SK-MEL-5 (cell line): ENCODE measurements at places on chromosomes 11 and 22. TPM values are rescaled to one million over a fixed set of nuclear protein-coding genes. Genes with fewer than 3 reads are reported as not detected.

- peak; percentile 36 for DNase-seq
Measured at GRCh38 chr11:46290598-46291309, 13.3 kb downstream of the CREB3L1 start.

The NCAPH2 gene
- 51.5 and 53.8 TPM in 2 replicates for total RNA-seq

The ABCC8 gene
- total RNA-seq, result 0.32 TPM in 1 of 2 replicates, not detected in the other

DNA sequence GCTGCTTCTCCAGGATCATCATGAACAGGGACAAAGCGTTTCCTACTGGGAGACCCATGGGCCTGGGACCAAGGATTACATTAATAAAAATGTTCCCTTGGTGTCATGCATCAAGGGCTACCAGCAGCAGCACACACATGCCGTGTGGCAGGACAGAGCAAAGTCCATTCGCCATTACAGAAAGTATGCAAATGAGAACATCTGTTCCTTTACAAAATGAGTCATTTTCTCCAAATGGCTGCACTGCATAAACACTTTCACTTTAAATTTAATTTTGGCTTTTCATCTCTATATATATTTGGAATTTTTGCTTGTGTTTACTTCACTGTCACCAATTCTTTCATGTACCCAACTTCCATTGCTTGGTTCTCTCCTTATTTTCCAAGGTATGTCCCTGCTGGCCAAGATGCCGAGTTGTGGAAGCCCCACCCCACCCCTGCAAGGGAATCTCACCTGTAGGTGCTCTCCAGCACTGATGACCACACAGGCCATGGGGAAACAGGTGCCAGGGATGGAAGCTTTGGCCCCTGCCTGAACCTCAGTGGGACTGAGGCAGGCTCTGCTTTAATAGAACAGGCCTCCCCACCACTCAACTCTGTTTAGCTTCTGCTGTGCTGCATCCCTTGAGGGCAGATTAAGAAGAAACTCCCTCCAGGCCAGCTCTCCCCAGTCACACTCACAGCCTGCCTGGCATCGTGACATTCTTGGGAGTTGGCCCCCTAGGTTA is 15.6 kb upstream of the GNAZ start:
- DNase-seq, result no peak

The APOL5 gene
- total RNA-seq, result not detected in 2 replicates

GRCh38 chr11:63503492-63503891 is 2.4 kb upstream of the LGALS12 start:
- no peak for DNase-seq

DNA sequence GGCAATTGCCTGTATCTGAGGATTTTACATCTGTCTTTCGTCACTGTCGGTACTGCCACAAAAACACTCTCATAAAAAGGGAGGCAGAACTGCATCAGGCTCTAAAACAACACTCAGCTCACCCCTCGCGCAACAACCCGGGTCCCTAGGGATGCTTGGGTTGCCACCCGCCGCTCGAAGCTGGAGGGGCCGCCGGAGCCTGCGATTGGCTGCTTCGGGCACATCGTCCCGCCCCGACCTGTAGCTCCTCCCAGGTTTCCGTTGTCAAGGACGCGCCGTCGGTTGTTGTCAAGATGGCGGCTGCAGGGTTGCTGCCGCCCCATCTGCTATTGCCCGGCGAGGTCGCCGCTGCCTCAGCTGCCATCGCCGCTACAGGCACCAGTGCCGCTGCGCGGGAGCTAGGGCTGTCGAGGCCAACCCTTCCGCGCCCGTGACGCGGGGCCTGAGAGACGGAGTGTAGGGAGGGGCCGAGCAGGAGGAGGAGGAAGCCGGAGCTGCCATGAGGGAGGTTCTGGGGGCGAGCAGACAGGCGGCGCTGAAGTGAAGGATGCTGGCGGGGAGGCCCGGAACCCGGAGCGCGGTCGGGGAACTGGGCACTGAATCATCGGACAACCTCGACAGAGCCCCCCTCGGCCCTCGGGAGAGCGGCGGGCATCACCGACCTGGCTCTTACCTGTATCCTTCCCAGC is at the start of gene CEP126:
TSS of gene CEP126 (plus strand) at position 273 of the 689 bp plus-strand sequence. CDS start at position 548, 275 bp downstream.
- peak; percentile 89 for DNase-seq

DNA sequence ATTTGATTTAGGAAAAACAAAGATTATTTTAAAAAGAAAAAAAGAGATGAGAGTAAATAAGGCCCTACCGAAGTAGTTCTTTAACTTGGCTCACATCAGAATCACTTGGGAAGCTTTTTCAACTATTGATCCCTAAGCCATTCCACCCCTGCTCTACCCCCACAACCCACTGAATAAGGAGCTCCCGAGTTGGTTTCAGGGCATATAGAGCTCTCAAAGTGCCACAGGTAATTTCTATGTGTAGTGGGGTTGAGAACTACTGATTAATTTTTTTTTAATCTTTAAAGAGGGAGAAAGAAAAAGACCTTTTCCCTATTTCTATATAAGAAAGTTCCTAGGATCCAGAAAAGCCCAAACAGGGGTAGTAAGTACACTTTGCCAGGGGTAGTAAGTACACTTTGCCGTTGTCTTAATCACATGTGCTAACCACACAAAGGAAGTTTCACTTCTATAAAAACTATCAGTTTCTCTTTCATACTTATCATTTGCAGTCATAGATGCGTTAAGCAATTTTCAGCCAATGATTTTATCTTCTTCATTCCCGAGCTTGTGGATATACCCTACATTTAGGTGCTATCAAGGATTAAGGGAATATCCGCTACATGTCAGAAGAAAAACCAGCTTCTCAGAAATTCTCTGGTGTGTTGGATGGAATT is 108.4 kb upstream of the ZC3H12C start:
- no peak for DNase-seq

DNA sequence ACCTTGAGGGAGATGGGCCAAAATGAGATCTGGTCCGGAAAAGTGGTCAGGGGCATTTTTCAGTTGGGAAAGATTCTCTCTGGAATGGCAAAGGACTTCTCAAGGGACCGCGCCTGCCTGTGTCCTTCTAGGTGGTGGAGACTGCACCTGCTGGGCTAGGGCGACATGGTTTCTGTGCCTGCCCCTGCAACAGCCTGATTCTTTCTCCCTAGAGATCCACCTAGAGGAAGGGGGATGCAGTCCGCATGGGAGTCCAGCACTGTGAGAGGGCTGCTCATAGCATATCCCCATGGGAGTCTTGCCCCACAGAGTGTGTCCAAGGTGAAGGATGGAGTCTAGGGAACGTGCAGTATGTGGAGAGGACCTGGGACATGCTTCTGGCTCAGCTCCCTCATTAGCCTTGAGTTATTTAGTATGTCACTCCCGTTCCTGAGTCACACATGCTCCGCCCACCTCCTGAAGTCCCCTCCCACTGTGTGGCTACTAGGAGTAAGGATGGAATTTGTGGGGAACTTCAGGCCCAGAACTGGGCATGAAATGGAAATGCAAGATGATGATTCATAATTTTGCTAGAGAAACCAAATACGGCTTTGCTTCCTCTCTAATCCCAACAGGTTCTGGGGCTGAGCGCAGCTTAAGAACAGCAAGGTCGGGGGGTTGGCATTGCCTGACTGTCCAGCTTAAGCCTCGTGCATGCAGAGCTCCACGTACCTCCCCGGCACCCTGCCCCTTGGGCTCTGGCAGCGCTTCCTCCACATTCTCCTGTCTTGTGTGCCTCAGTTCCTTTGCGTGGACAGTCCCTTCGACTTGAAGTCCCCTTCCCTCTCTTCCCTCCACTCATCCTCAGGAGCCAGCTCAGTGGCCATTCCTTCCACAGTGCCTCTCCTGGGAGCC is 35.0 kb downstream of the GRIK4 start:
- DNase-seq, result no peak

The MYOD1 gene
- total RNA-seq, result not detected in 2 replicates

- DNase-seq, result no peak
Measured at GRCh38 chr11:126595560-126595959, 240.1 kb downstream of the ST3GAL4 start.

The AGBL2 gene
- 1.5 and 4.3 TPM in 2 replicates for total RNA-seq

The GUCY1A2 gene
- 0.27 and 0.34 TPM in 2 replicates for total RNA-seq

The EIF3D gene
- total RNA-seq, result 750 and 852 TPM in 2 replicates

The ZNF280B gene
- 8.4 and 9.1 TPM in 2 replicates for total RNA-seq

DNA sequence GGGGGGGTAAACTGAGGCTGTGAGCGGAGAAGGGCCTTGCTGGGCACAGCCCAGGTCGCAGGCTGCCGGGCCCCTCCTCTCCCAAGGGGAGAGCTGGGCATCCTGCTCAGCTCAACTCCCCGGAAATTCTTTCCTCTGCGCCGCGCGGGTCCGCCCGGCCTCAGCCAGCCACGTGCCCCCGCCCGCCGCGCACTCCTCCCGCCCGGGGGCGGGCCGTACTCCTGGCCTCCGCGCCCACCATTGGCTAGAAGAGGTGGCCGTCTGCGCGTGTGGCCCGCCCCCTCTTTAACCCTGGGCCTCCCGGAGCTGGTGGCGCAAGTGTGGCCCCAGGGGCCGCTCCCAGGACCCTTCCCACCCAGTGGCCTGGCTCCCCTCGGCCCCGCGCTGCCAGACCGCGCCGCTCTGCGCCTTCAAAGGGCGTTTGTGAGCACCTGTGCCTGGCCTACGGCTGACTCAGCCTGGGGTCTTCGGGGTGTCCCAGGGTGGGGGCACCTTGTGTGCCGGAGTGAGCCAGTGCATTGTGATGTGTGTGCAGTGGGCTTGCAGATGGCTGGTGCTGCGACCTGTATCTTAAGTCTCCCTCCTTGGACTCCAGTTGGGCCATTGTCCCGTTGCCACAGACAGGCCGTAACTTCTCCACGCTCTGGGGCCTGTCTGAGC is 2.0 kb downstream of the MRGPRF start:
- peak; percentile 91 for DNase-seq

The SNX15 gene
- 6.2 and 7.4 TPM in 2 replicates for total RNA-seq

DNA sequence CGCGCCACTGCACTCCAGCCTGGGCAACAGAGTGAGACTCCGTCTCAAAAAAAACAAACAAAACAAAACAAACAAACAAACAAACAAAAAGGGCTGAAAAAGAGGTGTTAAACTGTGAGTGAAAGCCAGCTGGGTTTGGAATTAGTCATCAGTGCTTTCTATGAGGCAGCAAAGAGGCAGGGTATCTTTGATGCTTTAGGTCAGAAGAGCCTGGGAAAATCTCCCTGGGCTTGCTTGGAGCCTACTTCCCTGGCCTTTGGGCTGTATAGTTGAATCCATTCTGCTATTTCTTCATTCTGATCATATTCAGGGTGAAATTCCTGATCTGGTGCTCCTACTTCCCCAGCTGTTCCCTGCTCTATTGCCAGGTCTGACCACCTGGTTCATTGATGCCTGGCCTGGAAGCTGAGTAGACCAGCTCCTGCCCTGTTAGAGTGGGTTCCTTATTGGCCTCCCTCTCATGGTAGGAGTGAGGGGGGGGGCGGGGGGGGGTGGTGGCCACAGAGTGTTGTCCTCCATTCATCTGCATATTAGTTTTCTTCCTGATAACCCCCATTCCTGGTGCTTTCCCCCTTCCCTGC is 65.6 kb downstream of the INSC start:
- no peak for DNase-seq

DNA sequence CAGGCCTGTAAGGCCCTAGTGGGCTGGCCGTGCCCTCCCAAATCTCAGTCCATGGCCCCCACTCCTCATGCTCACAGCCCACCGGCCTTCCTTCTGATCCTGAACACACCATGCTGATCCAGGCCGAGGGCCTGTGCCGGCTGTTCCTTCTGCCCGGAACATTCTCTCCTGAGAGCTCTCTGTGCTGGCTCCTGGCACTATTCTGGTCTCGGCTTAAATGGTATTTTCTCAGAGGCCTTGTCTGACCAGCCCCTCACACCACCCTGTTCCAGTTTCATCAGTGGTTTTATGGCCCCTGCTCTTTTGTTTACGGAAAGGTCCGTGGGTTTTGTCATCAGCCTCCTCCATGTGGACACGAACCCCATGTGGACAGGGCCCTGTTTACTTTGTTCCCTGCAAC is 22.0 kb downstream of the SPTBN2 start:
- no peak for DNase-seq

The PAX6 gene
- total RNA-seq, result 0.13 and 0.98 TPM in 2 replicates

DNA sequence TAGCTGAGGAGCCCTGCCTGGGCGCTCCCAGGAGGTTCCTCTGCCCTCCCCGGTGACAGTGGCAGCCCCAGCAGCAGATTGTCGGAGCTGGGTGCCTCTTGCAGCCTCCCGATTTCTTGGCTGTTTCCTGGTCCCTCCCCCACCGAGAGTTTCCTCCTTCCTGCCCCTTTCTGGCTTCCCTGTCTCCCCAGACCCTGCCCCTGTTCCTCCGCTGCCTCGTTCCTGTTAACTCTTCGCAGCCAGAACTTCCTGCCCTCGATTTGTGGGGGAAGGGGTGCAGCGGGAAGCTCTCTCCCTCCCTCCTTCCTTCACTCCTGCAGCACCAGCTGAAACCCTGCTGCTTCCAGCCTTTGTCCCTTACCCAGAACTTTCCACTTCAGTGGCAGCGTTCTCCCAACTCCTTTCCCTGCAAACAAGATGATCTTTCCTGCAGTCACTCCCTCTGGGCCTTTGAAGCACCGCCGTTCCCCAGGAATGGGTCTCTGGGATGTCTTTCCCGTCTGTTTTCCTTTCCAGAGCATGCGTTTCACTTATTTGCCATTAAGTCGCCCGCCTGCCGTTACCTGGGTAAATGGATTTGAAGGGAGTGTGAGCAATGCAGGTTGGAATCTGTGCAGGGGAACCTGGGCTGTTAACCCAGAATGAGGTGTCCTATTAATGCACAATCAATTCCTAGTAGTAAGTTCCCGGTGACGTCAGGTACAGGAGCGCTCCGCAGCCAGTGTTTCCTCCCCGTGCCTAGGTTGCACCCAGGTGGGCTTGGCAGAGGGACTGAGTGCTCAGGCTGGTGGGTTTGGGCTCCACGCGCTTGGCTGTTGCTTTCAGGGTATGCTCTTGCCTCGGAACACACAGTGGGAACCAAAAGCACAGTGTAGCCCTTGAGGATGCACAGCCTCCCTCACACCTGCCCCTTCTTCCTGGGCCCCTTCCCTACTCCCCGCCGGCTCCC is 4.3 kb downstream of the GRK2 start:
- DNase-seq, result no peak

The GRK2 gene
- total RNA-seq, result 25.0 and 29.6 TPM in 2 replicates

The FGF3 gene
- not detected in 2 replicates for total RNA-seq

DNA sequence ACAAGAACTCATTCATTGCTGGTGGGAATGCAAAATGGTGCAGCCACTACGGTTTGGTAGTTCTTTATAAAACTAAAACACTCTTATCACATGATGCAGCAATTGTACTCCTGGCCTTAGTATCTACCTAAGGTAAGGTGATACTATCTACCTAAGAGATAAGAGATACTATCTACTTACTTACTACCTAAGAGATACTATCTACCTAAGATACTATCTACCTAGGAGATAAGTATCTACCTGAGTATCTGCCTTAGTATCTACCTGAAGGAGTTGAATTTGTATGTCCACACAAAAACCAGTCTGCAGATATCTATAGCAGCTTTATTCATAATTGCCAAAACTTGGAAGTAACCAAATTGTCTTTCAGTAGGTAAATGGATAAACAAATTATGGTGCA is 29.0 kb upstream of the SMCO4 start:
- no peak for DNase-seq

The FAM180B gene
- 0.63 and 0.85 TPM in 2 replicates for total RNA-seq
